ENCODE measurements at places on chromosomes 3 and 15.

- DNase-seq = no peak
These were observed 62.3 kb downstream of the MEIS2 start for GRCh38 chr15:37037850-37038715.

DNA sequence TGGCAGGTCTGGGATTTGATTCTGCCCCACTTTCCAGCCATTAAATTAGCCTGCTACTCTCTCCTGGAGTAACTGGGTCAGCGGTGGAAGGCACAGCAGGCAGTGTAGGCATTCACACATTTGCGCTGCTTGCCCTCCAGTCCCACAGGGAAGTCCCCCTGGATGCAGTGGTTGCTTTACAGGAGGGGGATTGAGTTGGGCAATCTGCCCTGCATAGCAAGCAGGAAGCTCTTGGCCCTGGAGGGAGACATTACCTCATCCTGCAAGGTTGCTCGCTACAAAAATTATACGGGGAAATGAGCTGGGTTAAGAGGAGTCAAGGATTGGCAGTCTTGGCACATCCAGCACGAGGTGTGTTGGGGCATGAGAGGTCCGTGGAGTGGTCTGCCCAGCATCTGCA is 14.8 kb downstream of the MCM2 start:
- peak; percentile 71 for DNase-seq

DNA sequence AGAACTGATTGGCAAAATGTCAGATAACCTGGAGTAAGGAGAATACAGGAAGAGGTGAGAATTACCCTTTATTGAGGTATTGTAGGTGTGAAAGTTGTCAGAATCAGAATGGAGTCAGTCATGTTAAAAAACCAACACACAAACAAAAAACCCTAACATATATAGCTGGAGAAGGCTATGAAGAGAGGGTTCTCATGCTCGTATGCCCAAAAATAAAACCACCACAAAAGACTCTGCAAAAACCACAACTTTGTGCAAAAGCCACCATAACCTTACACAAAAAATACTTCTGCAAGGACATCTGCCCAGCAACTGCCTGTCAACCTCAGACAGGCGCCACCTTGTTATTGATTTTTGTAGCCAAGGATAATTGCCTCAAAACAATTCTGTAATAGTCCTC is 136.0 kb downstream of the CD47 start:
- DNase-seq = no peak

GRCh38 chr3:56268616-56269383 is 199.5 kb downstream of the ERC2 start:
- no peak for DNase-seq

- no peak for DNase-seq
These were observed 106.6 kb downstream of the B3GALNT1 start for GRCh38 chr3:160998581-160998980.

DNA sequence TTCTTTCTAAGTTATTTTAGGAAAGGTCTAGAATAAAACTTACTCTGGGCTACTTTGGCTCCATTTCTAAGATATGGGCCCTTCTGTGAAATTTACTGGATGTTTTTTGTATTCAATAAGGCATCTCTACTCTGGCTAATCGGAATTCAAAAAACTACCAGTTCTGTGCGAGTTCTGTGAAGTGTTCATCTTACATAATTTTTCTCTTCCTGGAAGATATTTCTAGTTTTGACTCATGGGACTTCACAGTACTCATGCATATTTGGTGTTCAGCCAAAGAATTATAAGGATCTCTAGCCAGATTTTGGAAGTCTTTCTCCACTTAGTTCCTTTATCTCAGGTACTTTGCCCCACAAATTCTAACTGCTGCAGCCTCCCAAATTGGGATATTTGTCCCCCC is 46.4 kb upstream of the MBNL1 start:
- DNase-seq = peak; percentile 45

- no peak for DNase-seq
These were observed 98.3 kb downstream of the TOP2B start for GRCh38 chr3:25566358-25566920.

DNA sequence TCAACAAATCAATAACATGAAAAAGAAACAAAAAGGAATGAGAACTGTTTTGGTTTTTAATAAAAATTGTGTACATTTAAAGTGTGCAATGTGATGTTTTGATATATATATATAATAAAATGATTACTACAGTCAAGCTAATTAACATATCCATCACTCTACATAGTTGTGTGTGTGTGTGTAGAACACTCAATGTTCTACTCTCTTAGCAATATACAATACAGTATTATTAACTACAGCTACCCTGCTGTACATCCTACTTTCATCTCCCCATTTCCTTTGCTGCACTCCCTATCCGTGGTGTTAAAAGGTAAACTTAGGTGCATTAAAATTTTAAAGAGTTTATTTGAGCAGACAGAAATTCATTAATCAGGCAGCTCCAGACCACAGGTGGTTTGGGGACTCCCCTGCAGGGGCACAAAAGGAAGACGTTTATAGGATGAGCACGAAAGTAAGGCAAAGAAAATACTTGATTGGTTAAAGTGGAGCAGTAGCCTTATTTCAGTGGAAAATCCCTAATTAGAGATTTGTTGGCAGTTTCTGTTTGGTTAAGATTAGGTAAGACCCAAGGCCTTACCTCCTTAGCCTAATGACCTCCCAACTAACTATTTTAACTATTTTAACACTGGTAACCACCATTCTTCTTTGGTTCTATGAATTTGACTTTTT is 61.8 kb upstream of the SNRK start:
- no peak for DNase-seq

- peak; percentile 26 for DNase-seq
These were observed 28.2 kb downstream of the NEK4 start for GRCh38 chr3:52742418-52743041.

- no peak for DNase-seq
These were observed 45.2 kb upstream of the POLG start for GRCh38 chr15:89379818-89380217.

DNA sequence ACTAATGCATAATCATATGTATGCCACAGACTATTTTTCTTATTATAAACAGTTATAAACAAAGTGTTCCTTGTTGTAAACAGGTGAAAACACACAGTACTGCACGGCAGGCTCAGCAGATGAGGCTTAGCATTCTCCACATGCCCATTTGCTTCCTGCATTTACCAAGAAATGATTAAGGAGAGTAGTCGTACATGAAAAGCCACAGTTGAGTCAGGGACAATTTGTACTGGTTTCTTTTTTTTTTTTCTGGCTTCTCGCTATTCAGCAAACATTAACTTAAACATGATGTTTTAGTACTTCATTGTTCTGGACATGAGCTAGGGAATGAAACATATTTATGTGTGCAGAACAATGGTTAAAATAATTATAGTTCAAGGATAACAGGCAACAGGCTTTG is 63.4 kb downstream of the GHSR start:
- no peak for DNase-seq

GRCh38 chr15:85542895-85543331 is 162.5 kb downstream of the AKAP13 start:
- no peak for DNase-seq

DNA sequence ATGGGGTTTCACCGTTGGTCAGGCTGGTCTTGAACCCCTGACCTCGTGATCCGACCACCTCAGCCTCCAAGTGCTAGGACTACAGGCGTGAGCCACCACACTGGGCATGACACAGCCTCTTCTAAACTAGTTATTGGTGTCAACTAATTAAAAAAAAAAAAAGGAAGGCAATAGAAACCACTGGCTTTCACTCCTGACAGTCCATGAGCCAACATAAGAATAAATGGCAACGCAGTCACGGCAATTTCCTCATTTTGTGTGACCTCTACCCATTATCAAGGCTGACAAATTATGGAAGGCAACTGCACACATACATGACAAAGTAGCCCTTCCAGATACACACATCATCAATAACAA is 5.9 kb downstream of the ARHGEF3 start:
- DNase-seq = no peak

DNA sequence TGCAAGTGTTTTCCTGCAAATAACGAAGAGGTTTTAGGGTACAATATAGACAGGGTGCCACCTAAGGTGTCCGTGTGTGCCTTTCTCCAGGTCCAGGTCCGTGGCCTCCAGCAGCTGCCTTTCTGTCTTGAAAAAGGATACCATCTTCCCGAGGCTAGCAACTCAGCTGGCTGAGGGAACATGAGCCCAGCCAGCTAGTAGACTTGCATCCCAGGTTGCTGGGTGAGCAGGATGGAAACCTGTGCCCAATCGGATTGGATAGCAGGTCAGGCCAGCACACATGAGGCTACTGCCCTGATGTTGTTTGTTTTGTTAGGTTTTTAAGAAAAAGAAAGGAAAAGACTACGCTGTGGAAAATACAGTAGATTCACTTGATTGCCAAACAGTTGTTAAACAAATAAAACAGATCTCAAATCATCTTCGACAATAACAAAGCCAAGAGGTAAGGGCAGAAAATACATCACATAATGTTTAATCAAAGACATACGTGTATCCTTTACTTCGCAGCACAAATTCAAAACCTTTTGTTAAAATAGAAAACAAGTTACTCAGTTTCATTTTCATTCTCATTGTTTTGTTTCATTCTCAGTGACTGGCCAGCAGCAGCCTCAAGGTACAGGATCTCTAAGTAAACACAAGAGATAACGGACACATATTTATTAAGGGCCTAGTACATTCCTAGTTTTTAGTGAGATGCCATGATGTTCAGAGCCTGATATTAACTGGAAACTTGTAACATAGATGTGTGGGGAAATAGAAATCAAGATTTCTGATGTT is 661.2 kb upstream of the NR2F2 start:
- DNase-seq = peak; percentile 36

DNA sequence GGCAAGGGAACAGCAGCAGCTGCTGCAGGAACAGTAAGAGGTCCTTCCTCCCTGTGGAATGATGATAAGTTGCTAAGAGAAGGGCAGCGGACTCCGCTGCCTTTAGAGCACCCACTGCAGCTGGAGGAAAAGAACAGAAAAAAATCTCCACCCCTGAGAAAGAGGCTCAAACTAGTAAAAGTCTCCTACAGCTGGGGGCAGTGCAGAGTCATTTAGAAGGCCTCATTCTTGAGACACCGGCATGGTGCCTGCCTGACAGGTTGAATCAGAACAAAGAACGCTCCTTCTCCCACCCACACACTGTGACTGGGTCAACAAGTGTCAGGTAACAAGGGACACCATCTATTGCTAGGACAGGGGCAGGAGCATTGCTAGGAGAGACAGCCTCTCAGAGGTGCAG is 188.4 kb downstream of the ABHD5 start:
- DNase-seq = peak; percentile 13

GRCh38 chr3:190830031-190830430 is 32.5 kb downstream of the GMNC start:
- DNase-seq = no peak

GRCh38 chr3:132847849-132848625 is 125.8 kb upstream of the NPHP3 start:
- DNase-seq = no peak

- no peak for DNase-seq
These were observed 4.9 kb downstream of the TP63 start for GRCh38 chr3:189636048-189636447.

- DNase-seq = peak; percentile 81
These were observed 14.8 kb upstream of the ZNF774 start for GRCh38 chr15:90337256-90337655.

- no peak for DNase-seq
These were observed 104.6 kb downstream of the IL1RAP start for GRCh38 chr3:190618330-190619030.

DNA sequence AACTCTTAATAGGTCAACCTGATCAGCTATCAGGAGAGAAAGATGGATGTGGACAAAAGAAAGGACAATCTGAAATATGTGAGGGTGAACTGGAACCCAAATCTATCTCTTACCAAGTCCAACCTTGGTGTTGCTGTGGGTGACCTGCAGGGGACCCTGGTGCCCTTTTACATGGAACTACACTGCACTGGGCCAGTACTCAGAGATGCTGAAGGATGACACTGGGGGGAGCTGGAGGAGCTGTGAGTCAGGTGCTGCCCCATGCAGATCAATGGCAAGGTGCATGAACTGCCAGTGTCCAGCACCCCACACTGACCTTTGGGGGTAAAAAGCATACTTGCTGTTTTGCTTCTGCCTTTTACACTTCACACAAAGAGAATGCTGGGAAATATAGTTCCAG is 55.6 kb upstream of the TBC1D5 start:
- DNase-seq = peak; percentile 12

GRCh38 chr3:130835483-130835882 is 58.4 kb upstream of the ATP2C1 start:
- DNase-seq = peak; percentile 46

DNA sequence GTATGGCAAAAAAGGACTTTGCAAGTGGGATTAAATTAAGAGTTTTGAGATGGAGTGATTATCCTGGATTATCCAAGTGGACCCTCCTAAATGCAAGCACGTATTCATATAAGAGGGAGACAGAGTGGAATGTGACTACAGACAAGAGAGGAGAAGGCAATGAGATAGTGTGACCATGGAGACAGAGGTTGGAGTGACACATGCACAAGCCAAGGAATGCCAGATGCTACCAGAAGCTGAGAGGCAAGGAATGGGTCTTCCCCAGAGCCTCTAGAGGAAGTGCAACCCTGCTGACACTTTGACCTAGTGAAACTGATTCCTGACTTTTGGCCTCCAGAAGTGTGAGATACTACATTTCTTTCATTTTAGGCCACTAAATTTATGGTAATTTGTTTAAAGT is 117.2 kb downstream of the UACA start:
- DNase-seq = no peak

DNA sequence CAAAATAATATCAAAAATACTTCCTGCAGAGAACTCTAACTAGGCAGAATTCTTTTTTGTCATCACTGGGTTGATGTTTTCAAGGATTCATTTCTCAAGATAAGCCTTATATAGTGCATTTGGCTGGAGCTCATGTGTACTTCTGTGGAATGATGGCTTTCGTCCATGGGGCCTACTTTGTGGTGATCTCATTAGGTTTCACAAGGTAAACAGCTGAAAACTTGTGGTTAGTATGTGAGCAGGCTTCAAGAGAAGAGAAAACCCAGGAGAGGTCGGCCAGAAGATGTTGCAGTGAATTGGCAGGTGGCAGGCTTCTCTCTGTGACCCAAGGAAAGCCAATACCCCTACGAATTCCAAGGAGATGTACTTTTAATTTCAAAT is 121.4 kb upstream of the PHLDB2 start:
- peak; percentile 99 for DNase-seq

Measured in M059J (cell line).